MCF 10A (cell line): ENCODE measurements at places on chromosomes 6 and 20.

DNA sequence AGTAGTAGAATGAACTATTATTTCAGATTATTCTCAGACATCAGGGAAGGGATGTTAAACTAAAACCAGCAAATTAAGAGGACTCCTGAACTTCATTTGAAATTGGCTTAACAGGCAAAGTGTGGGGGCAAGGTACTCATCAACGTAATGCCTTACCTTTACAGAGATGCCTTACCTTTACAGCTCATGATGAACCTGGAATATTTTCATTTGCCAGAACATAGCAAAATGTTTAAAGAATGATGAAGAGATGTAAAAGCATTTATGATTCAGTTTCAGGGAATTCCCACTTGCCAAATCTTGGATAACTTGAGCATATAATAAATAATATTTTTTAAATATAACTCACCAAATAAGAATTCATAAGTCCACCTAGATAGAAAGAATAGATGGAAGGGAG, 207.5 kb downstream of the TINAG start:
- DNase-seq: no peak

GRCh38 chr6:16669227-16669626, 92.0 kb downstream of the ATXN1 start:
- peak; percentile 77 for DNase-seq

- no peak for DNase-seq
Measured at GRCh38 chr20:45313943-45314342, 5.8 kb upstream of the MATN4 start.

DNA sequence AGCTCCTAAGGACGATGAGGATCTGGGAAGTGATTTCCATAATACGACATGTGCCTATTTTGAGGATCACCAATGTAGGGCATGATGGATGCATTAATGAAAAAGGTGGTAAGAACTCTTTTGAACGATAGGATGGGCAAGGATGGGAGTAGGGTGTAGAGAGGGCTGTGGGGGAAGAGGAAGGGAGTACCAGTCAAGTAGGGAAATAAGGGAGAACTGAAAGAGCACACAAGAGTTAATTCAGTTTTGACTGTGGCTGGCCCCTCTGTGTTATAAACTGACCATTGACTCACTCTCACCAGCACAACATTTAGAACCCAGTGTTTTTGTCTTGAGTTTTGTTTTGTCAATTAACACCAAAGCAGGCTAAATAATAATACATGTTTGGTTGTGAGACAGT, 33.0 kb downstream of the SLC35D3 start:
- no peak for DNase-seq

- DNase-seq: no peak
Measured at GRCh38 chr6:156842598-156843250, 65.5 kb downstream of the ARID1B start.

- no peak for DNase-seq
Measured at GRCh38 chr6:158018041-158018771, 36.5 kb downstream of the SYNJ2 start.

DNA sequence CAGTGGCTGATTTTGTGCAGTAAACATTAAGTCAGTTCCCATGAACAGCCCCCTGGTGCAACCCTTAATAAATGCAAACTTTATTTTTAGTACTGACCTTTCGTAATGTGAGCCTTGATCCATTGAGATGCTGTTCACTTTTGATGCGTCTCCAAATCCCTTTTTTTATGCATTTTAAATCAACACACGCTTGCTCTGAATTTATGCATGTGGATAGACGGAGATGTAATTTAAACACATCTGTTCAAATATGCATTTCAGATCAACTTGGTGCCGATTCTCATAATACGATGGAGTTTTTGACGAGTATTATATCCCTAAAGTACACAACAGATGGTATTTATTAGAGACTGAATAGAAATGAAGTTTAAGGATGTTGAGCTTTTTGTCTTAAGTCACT, 505.7 kb downstream of the CDKAL1 start:
- DNase-seq: no peak

DNA sequence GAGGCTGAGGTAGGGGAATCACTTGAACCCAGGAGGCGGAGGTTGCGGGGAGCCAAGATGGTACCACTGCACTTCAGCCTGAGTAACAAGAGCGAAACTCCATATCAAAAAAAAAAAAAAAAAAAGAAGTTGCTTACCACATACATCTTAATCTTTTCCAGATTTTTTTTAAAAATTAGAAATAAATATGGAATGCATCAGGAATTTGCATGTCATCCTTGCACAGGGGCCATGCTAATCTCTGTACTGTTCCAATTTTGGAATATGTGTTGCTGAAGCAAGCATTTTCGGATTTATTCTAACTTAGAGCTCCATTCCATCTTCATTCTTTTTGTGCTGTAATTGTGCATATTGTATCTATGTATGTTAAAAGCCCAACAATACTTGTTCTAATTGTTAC, 62.5 kb downstream of the TRPC4AP start:
- no peak for DNase-seq

DNA sequence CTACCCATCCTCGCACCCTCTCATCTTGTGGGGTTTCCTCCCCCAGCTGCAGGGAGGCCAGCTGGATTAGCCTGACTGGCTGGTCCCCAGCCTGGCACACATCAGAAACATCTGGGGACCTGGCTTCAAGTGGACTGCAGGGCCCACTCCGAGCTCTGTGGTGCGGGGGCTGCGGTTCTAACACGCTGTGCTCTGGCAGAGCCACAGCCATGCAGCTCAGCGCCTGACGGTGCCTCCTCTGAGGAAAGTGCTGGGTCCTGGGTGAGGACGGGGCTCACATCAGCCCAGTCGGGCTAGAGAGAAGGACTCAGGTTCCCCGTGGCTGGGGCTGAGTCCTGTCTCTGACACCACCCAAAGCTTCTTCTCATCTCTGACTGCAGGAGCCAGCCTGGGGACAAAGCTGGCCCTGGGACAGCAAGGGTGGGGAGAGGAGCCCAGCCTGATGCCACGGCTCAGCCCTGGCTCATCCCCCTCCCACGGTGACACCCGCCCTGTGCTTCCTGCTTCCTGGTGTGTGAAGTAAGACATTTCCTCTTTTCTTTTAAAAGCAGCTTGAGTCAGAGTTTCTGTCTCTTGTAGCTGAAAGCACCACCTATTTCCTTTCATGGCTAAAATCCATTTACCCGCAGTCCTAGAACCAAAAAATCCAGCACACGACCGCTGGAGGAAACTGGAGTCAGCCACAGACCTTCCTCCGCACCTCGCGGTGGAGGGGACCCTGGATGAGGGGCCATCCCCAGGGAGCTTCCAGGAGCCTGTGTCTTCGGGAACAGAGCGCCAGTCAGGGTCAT, 127.4 kb upstream of the AFDN start:
- DNase-seq: peak; percentile 17

- no peak for DNase-seq
Measured at GRCh38 chr6:56850626-56851025, 104.3 kb upstream of the BEND6 start.

DNA sequence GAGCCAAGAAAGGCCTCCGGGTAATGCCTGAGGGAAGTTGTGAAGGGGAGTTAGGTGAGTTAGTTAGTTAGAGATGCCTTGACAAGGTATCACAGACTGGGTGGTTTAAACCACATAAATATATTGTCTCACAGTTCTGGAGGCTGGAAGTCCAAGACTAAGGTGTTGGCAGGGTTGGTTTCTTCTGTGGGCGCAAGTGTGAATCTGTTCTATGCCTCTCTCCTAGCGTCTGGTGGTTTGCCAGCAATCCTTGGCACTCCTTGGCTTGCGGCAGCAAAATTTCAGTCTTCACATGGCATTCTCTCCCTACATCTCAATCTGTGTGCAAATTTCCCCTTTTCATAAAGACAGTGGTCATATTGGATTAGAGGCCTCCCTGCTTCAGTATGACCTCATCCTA, 29.7 kb upstream of the RANBP9 start:
- no peak for DNase-seq

DNA sequence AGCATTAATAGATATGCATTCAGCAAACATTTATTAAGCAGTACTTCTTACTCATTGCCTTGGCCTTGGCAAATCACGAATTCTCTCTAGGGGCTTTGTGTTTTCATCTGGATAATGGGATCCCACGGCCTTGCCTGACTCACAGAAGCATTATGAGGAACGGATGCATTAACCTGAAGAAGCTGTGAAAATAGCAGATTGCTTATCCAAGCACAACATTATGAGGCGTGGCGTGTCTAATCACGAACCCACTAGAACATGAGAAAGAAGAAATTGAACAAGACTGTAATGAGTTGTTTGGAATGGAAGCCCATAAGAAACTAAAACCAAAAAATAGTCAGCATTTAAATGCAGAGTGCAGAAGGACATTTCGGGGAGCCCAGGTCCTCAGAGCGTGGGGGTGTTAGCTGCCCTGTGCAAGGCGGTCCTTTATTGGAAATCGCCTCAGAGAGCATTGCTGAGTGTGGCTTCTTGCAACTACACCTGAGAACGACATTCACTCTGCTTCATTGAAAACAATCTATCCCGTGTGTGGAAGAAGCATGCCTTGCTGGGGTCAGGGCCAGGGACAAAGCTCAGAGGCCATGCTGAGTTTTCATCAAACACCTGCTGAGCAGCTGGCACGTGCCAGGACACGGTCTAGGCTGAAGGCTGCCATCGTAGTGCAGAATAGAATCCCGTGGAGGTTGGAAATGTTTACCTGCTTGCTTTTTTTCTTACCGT, 179.9 kb downstream of the ZDHHC14 start:
- no peak for DNase-seq

DNA sequence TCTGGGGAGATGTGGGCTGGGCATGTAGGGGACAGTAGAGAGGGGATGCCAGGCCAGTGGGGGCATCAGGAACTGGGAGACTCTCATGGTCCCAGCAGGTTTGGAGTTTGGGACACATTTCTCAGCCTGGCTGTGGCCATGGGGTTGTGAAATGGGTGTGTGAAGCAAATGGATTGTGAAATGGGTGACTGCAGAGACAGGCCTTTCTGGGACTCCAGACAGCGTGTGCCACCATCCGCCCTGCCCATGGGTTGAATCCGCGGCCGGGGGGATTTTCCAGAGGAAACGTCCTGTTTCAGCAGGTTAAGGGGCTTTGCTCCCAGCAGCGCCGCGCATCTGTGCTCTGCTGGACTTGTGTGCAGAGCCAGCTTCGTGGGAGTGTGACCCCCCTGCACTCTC, 3.7 kb upstream of the PMEPA1 start:
- DNase-seq: peak; percentile 84

- no peak for DNase-seq
Measured at GRCh38 chr6:149717255-149717587, 680 bp downstream of the LATS1 start.

DNA sequence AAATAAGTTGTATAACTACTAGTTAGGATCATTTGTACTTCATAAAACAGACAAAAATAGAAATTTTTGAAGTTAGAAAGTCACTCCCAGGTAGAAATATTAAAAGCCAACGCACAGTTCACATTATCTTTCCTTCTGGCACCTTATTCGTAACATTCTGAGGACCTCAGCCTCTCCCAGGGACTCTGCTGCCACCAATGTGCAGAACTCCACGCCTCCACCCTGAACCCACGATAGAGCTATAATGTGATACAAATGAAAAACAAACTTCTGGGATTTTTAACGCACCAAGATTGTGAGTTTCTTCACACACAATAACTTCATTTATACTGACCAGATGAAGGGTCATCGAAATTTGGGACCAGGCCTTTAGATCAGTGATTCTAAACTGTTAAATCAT, 9.5 kb downstream of the BMP7 start:
- DNase-seq: no peak

GRCh38 chr6:84282550-84282949, 55.1 kb upstream of the CEP162 start:
- peak; percentile 60 for DNase-seq

DNA sequence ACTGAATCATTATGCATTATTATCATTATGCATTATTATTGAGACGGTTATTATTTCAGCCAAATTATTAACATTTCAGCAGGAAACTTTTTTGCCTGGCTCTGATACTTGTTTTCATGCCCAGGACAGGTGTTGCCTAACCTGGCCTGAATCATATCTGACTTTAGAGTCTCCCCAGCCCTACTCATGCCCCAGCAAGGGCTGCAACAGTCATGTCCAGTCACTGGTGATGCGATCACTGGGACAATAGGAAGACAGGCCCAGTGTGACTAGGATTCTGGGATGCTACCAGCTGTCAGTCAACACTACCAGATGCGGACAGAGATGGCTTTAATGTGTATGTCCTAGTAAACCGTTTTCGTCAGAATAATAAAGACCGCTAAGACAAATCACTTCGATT, 285.0 kb downstream of the KHDC1L start:
- peak; percentile 40 for DNase-seq

DNA sequence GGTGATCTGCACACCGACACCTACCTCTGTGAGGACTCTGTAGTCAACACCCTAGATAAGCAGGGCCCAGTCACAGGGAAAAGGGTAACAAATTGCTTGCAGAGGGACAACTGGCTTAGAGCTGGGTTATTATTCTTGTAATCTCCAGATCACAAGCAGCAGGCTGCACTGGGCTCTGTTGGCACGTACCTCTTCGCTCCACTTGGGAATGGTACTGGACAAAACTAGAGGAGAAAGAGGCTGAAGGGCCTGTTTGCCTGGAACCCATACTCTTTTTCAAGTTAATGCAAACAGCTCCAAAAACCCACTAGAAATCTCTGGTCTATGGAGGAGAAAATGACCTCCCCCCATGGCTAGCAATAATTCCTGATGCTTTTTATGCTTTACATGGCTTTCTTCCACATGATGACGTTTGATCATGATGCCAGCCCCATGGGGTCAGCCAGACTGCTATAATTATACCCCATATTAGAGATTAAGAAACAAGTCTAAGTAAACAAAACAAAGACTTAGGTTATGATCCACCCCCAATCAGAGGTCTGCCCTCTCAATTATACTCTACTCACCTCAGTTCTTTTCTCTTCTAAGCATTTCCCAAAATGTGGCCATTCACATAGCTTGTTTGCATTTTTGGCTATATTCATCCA, 190.0 kb downstream of the UNC5CL start:
- DNase-seq: no peak

GRCh38 chr6:17204533-17204932, 76.6 kb upstream of the RBM24 start:
- DNase-seq: no peak

- no peak for DNase-seq
Measured at GRCh38 chr20:4829514-4830215, 108.0 kb downstream of the PRND start.
